ENCODE measurements at places on chromosomes 3 and 15.

DNA sequence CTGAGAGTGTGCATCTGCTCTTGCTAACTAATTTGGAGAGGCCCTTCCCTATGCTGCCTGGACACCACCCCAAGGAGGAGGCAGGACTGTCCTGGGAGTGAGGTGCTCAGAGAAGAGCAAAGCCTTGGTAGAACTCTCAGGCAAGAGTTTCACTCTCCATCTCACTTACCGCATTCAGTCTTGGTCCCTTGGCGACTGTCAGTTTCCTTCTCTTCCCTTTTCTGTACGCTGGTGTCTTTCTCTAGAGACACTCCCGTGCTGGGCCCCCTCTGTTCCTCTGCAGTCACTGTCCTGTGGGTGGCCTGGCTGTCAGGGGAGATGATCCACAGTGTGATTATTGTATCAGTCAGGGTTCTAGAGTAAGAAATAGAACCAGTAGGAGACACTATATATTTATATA is 44.0 kb downstream of the IDH2 start:
- no peak for DNase-seq

DNA sequence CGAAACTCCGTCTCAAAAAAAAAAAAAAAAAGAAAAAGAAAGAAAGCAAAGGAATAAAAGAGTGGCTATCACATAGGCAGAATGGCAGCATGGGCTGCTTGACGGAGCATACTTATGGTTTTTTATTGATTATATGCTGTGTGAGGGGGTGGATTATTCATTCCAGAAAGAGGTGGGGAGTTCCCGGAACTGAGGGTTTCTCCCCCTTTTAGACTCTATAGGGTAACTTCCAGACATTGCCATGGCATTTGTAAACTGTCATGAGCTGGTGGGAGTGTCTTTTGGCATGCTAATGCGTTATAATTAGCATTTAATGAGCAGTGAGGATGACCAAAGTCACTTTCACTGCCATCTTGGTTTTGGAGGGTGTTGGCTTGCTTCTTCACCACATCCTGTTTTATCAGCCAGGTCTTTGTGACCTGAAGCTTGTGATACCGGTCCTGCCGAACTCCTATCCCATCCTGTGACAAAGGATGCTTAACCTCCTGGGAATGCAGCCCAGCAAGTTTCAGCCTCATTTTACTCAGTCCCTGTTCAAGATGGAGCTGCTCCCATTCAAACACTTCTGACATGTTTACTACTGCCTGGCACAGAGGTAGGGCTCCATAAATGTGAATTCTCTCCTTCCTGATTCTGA is 15.8 kb upstream of the ABHD17C start:
- no peak for DNase-seq

GRCh38 chr3:131898346-131898745 is 136.5 kb downstream of the CPNE4 start:
- no peak for DNase-seq

DNA sequence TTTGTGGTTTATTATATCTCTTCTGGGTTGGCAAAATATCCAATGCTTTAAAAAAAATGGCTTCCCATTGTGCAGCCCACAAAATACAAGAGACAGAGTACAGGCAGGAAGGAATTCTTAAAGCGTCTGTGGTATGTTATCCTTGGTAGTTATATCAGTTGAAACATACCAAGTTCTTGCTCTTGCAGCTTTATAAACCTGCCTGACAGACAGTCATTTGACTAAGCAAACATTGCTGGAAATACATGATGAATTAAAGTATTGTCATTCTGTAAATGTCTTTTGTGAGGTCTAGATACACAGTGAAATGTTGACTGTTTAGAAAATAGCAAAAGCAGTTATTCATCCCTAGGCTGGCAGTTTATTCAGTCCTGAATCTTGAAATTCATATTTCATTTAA is 44.8 kb upstream of the MAP3K13 start:
- no peak for DNase-seq

GRCh38 chr15:47652328-47652727 is 65.0 kb upstream of the SEMA6D start:
- no peak for DNase-seq

DNA sequence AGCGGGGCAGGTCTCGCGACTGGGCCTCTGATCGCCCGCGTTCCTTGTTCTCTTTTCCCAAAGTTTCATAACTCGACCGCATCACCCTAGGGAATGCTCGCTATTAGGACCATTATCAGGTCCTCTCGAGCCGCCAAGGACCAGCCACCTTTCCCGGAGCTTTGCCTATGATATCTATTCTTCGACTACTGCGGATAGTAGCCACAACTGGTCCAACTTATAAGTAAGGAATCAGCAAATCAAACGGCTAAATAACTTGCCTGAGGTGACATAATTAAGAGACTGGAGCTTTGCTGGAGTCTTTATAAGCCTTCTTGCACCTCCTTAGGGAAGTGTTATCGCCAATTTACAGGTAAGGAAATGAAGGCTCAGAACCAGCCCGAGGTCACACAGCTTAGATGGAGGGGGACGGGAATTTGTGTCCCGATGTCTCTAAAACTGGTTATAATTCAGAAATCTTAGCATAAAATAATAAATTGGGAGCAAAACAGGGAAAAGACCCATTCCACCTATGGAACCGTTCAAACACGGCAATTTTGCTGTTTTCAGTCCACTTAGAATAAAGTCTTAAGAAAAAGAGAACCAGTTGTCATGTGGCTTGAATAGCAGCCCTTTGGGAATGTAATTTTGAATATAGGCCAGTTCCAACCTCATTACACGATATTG is 479 bp upstream of the PLD1 start:
- DNase-seq: no peak

DNA sequence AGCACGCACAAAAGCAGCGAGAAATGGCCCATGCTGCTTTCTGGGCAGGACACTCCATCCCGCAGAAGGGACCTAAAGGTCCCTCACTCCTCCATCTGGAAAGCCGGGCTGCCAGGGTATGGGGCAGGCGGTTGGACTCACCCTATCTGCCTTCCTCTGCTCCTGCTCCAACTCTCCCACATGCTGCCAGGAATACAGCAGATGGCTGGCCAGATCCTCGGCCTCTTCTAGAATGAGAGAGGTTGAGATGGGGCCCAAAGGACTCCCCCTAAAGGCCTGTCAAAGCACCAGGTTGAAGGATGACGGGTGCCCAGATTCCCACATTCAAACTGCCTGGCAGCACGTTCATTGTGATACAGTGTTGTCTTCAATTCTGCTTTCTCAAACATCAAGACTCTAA is 85.1 kb upstream of the C2CD4B start:
- no peak for DNase-seq

- DNase-seq: no peak
These were observed 33.4 kb downstream of the FANCD2OS start for GRCh38 chr3:10074666-10075065.

DNA sequence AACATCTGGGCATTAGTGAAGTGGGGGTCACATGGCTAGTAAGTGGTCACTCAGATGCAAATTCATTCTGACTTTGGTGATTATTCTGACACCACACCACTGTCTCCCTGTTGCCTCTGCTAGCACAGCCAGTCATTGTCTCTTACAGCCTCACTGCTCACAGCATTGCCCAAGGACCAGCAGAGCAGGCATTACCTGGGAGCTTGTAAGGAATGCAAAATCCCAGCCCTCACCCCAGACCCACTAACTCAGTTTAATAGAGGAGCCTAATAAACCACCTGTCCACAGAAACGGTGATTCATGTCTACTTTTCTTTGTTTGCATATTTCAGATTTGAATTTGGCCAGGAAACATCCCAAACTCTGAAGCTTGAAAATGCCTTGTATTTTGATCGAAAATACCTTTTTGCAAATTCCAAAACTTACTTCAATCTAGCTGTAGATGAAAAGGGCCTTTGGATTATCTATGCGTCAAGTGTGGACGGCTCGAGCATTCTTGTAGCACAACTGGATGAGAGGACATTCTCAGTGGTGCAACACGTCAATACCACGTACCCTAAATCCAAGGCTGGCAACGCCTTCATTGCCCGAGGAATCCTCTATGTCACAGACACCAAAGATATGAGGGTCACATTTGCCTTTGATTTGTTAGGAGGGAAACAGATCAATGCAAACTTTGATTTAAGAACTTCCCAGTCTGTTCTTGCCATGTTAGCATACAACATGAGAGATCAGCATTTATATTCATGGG is 62.7 kb downstream of the GLDN start:
- DNase-seq: no peak

GRCh38 chr3:72413228-72413627 is 435.0 kb downstream of the SHQ1 start:
- no peak for DNase-seq

GRCh38 chr15:57649138-57649537 is 57.4 kb upstream of the POLR2M start:
- no peak for DNase-seq

DNA sequence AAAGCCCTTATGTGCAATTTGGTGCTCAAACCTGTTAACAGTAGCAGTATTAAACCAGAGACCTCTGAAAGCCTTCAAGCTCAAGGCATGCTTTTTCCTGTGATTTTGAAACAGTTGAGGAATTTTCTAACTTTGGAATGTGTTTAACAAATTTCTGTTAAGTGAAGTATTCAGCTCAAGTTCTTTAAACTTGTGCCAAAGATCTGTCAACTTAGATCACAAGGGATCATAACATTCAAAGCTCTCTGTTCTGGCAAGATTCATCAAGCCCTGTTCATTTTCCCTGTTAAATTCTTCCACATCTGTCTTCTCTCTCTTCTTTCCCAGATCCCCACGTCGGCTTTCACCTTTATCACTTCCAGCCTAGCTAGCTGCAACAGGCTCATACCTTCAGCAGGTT is 28.8 kb upstream of the RYK start:
- DNase-seq: no peak

DNA sequence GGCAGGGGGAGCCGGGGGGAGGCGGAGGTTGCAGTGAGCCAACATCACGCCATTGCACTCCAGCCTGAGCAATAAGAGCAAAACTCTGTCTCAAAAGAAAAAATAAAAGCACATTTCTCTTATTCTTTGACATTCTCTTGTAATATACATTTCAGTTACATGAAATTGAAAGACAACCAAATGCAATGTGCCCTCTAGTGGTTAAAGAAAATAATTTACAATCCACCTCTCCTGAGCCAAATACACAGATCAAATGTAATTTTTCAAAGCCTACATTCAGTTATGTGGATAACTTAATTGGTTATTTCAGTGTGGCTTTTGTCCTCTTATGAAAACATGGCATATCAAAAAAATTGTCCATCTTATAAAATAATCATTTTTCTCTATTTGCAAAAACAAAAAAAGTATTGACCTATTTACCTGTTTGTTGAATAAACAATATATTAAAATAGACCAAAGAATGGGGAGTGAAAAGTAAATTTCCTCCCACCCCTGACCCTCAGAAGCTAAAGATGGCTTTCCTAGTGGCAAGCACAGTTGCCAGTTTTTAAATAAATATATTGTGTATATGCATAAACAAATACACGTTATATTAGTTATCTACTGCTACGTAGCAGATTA is 14.2 kb upstream of the U2SURP start:
- no peak for DNase-seq

DNA sequence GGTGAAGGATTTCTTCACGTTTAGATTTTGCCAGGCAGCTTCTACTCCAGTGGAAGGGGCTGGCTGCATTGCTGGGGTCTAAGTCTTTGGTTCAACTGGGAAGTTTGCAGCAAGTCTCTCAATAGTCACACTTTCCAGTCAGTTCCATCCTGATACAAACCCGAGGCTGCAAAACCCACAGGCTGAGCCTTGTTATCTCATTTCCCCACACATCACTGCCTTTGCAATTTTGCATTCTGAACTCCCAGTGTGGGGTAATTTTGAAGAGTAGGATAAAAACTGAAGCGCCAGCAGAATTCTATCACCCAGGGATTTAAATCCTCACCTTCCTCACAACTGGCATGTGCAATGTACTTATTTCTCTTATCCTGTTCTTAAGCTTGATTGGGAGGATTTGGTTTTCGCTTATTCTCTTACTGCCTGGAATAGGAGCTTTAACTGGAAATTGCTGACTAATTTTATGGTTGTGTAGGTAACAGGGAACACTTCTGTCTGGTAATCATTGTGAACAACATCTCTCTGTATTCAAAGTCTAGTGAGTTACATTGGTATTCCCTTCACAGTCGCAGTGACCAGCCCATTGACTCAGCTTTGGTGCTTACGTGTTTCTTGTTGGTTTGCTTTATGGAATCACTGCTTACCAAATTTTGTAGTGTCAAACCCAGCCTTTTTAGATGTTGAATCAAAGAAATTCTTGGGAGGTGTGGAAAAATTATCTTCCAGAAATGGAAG is 142.0 kb upstream of the TOPAZ1 start:
- DNase-seq: no peak

DNA sequence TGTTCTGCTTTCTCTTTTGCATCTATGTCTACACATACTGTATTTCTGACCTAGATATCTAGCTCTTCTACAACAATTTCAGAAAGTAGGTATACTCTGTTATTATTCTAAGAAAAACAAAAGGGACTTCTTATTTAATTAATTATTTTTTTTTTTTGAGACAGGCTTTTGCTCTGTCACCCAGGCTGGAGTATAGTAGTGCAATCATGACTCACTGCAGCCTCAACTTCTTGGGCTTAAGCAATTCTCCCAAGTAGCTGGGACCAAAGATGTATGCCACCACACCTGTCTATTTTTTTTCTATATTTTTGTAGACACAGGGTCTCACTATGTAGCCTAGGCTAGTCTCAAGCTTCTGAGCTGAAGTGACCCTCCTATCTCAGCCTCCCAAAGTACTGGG is 130.6 kb downstream of the MBNL1 start:
- no peak for DNase-seq

- no peak for DNase-seq
These were observed 38.9 kb upstream of the PIK3CB start for GRCh38 chr3:138873471-138874278.

- DNase-seq: no peak
These were observed 227.3 kb downstream of the SNRPN start for GRCh38 chr15:25182098-25182478.

DNA sequence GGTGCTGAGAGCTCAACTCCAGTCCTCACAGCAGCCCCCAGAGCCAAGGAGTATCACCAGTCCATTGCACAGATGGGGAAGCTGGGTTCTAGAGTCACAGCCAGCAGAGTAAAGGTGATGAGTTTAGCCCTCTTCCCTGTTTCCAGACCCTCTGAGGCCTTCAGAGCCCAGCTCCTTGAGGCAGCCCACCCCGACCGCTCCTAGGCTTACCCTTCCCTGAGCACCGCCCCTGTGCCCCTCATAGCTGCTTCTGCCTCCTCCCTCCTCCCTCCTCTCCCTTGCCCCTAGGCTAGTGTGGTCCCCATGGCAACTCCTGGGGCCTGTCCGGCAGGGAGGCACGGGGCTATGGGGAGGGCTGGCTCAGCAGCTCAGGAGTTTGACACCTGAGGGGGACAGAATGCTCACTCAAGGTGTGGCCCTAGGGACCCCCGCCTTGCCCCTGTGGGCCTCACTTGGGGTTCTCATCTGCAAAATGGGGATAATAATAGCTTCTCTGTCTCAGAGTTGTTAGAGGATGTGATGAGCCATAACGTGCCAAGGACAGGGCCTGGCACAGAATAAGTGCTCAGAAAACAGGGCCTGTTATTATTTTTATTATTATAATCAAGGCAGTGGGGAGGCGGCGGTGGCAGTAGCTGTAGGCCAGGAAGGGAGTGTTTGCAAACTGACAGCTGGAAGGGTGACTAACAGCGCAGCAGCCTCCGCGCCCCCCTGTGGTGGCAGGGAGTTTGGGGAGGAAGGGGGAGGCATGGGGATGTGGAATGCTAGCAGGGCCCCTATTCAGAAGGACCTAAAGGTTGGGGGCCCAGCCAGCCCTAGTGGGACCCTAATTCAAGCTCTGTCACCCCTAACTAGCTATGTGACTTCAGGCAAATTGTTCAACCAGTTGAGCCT is 11.5 kb downstream of the CSK start:
- DNase-seq: peak; percentile 66

- no peak for DNase-seq
These were observed 59.7 kb upstream of the MAGI1 start for GRCh38 chr3:66098436-66098835.

- no peak for DNase-seq
These were observed 25.6 kb upstream of the CCDC50 start for GRCh38 chr3:191303596-191303995.
